Stimulated activated CD8-positive, alpha-beta memory T cell treated with anti-CD3 and anti-CD28 coated beads, Interleukin-7, amount 100 ng/mL, for 1 hour (primary cell): ENCODE measurements at places on chromosomes 5 and 9.

DNA sequence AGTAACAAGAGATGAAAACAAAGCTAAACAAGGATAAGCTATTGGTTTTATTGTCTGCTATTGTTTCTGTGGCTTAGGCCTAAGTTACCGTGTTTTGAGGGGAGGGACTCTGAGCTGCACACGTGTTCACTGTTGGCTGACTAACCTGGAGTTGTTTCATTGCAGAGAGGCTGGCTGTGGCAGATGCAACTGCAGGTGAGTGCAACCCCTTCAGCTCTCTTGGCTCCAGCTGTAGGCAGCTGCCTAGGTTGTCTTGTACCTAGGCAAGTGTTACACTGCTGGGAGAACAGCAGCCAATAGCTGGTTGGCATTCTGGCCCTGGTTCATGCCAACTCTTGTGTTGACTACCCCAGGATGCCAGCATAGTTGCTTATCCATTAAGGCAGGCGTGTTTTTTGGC lies 17.6 kb upstream of the MATR3 start:
- no peak for DNase-seq

DNA sequence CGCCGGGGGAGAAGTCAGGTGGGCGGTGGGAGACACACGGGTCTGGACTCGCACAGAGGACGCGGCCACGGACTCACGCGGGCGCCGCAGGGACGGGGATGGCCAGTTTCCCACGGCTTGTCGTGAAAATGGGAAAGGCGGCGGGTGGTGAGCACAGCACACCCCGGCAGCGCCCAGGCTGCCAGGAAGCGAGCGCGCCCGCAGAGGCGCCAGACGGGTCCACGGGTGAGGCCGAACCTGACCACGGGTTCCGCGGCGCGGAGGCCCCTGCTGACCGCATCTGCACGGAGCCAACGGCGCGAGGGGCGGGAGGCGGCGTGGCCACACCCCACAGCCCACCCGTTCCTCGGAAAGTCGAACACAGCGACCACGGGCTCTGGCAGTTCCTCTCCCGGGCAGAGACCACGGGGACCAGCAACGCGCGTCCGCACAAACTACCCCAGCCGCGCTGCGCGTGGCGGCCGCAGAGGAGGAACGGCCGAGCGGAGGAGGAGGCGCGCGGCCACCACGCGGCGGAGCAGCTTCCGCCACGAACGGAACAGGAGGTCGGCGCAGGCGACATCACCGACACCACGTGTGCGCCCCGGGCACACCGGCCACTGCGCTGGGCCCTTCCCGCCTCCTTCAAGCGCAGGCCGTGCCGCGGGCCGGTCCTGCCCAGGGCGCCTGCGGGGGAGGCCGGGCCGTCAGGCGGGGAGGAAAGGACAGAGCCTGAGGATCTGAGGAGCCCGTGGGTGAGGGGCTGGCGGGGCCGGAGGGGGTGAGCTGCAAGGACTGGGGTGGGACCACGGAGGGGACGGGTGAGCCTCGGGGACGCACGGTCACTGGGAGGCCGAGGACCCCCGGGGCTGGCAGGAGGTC lies 5.6 kb downstream of the EXD3 start:
- DNase-seq = no peak

- DNase-seq = no peak
Measured at GRCh38 chr9:132572921-132573320, 9.5 kb upstream of the BARHL1 start.

GRCh38 chr5:159552751-159553150 lies 222.5 kb upstream of the IL12B start:
- DNase-seq = no peak

DNA sequence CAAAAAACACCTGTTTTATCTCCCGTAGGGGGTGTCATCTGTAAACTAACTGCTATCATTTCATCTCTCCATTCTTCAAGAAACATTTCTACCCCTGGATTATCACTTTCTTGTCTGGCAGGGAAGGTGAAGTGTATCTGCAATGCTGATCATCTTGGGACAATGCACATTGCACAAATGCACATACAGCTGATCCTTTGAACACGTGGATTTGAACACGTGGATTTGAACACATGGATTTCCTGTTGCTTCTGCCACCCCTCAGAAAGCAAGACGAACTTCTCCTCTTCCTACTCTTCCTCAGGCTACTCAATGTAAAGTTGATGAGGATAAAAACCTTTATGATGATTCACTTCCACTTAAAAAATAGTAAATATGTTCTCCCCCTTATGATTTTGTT lies 147.4 kb upstream of the PRLR start:
- no peak for DNase-seq

- DNase-seq = no peak
Measured at GRCh38 chr5:90645024-90645610, 86.5 kb downstream of the ADGRV1 start.

DNA sequence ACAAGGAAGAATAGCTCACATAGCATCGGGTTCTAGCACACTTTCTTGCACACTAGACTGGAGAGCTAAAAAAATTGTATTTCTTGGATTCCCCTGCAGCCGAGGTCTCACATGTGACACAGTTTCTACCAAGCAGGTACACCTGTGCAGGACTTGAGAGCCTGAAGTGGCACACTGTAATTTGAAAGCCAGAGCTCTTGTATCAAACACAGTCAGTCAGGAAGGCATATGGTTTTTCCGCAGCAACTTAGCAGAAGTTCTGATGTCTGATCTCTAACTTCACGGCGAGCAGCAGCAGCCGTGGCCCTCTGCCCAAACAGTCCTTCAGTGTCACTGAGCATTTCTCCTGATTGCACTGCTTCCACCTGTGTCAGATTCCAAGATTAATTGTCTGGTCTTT lies 25.5 kb downstream of the TMEM245 start:
- no peak for DNase-seq

DNA sequence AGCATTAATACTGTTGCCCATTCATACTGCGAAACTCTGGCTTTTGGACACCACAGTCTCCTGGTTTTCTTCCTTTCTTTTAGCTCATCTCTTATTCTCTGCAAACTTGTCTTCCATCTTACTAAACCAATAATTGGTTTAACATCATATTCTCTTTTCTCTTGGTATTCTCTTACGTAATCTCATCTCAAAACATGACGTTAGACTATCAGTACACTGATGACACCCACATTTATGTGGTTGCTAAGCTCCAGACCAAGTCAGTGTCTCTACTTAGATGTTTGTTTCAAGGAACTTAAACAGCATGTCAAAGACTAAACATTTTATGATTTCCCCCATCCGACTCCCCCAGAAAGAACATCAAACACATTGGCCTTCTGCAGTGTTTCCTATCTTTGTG lies 2.1 kb downstream of the PRRC1 start:
- no peak for DNase-seq

DNA sequence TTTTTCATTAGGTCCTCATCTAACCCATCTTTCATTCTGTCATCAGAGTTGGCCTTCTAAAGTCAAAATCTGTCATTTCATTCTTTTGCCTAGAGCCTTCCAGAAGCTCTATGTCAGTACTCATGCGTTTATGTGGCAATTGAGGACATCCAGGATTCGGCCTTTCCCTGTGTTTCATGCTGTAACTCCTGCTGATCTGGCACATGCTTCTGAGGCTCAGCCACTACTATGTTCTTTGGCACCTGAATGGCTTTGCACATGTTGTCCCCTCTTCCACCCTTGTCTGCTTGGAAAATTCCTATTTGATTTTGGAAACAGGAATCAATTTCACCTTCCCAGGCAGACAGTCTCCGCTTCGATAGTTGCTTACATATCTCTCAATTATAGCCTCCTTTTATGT lies 84.9 kb downstream of the GDNF start:
- DNase-seq = no peak

- no peak for DNase-seq
Measured at GRCh38 chr9:130433168-130433946, 11.4 kb upstream of the ASS1 start.

DNA sequence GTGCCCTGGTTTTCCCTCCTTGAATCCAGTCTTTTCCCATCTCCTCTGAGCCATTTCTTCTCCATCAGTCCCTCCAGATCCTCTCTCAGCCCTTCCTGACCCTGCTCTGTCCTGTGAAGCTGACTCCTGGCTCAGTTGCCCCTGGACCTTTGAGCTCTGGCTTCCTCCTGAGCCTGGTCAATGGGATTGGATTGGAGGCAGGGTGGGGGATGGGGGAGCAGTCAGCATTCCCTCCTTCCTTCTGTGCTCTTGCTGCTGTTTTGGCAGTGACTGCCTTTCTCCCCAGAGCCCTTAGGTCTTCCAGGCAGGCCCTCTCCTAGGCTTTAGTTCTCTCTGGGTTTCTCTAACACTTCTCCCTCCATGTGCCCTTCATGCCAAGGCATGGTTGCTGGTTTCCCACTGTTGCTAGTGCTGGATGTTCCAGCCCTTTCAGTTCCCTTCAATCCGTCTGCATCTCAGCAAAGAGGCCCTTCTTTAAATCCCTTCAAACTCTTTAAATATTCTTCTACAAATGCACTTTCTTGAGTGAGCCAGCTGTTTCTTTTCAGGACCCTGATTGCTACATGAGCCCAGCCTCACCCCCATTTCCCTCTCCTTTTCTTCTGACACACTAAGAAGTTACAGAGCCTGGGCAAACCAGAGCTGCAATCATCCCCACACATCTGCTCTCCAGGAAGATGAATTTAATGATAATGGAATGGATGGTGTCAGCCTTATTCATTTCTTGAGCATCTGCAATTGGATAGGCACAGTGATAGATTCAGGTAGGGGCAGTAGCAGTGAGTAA lies 2.2 kb downstream of the TNFSF15 start:
- no peak for DNase-seq

DNA sequence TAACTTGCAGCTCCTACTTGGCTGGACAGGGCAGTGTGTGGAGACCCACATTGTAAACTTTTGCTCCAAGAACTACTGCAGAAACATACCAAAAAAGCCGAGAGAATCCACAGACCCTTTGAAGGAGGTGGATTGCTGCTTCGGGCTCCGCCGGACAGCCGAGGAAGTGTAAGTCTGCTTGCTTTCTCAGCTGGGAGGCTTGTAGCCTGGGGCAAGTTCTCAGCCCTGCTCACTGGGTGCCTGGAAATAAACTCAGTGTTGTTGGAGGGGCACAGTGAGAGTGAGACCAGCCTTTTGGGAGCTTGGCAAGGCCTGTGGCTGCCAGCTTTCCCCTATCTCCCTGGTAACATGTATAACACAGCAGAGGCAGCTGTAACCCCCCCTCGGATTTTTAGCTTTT lies 215.6 kb downstream of the SYK start:
- no peak for DNase-seq

DNA sequence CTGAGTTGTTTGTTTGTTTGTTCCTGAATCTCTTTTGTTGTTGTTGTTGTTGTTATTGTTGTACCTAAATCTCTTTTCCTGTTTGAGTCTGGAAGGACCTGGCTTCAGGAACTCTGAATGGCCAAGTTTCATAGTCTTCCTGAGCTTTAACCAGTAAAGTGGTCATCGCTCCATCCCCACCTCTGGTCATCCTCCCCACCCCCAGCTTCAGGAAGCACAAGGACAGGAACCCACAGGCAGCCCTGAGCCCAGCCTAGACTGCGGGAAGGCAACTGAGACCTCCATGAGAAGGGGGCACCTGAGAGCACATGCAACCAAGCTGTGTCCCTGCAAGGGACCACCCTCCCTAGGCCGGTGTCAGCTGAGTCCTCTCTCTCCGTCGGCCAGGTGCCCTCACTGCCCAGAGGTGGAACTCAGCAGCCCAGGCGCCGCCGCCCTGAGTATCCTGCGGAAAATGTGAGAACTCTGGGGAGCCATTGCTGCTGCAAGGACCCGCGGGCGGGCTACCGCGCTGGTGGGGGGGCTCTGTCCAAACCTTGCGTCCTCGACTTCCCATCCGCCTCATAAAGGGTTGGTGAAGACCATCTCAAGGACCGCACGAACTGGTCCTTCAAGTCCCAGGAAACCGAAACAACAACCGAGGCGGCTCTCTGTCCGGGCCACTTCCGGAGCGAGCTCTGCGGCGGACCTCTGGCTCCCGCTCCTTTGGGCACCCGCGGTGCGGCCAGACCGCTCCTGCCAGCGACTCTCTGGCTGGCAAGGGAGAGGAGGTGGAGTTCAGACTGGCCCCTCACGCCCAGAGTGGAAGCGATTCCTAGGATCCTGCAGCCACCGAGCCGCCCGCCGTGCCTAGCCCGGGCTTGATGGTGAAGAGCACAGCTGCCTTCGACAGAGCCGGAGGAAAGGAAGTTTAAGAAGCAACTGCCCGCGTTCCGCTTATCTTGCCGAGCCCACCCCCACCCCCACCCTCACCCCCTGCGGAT lies 4.2 kb downstream of the BARX1 start:
- DNase-seq = no peak

DNA sequence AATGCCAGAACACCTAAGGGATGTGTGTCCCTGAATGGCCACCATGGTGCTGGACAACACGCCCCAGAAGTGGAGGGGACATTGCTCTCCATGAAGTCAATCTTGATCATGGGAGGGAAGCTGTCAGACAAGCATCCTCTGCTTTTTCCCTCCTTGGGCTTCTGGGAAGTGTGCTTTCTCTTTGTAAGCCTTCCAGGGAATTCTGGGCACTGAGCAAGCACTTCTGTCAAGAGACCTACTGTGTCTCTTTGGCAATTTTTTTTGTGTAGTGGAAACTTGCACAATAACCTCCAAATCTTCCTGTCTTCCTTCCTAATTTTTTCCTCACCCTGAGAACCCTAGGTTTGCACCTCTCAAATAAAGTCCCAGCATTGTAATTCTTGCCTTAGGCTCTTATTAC lies 132.0 kb downstream of the SEC61B start:
- no peak for DNase-seq

- no peak for DNase-seq
Measured at GRCh38 chr5:30981576-30981975, 211.9 kb upstream of the CDH6 start.

DNA sequence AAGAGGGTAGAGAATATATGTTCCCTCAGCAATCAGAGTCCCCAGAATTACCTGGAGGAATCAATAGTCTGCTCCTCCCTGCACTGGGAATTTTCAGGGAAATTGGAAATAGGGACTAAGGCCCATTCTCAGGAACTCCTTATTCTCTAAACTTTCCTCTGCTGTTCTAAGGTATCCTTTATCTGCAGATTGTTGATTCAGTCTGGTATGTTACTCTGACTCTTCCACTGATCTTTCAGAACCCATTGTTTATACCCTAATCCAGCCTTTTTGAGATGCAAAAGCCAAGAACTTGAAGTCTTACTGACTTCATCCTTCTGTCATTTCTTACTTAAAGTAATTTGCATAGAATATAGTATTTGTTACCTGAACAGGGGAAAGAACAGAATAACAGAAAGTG lies 143.5 kb upstream of the PPP1R2B start:
- DNase-seq = no peak

GRCh38 chr5:151130922-151131891 lies 26.4 kb downstream of the ANXA6 start:
- no peak for DNase-seq
